LHCN-M2 (cell line): ENCODE measurements at places on chromosomes 3 and 15. TPM values are rescaled to one million over a fixed set of nuclear protein-coding genes. Genes with fewer than 3 reads are reported as not detected.

- no peak for DNase-seq
These were observed 78.9 kb downstream of the ESYT3 start for GRCh38 chr3:138513090-138513843.

- DNase-seq = peak; percentile 11
These were observed 279.4 kb upstream of the TLE3 start for GRCh38 chr15:70376929-70377691.

DNA sequence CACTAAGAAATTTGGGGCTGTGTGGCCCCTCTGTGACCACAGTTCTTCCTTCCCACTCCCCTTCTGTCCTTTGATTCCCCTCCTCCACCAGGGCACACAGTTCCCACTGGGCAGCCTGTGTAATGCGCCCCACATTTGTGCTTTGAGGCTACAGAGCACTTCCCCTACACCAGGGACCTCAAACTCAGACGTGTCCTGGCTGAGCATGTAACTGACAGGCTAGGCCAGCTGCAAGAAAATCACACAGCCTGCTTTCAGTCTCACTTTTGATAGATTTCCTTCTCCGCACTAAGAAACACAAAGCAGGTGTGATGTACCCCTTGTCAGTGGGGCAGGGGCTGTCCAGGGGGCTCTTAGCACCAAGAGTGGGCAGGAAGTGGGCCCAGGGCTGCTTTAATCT is 29.6 kb downstream of the PRKCD start:
- DNase-seq = no peak

DNA sequence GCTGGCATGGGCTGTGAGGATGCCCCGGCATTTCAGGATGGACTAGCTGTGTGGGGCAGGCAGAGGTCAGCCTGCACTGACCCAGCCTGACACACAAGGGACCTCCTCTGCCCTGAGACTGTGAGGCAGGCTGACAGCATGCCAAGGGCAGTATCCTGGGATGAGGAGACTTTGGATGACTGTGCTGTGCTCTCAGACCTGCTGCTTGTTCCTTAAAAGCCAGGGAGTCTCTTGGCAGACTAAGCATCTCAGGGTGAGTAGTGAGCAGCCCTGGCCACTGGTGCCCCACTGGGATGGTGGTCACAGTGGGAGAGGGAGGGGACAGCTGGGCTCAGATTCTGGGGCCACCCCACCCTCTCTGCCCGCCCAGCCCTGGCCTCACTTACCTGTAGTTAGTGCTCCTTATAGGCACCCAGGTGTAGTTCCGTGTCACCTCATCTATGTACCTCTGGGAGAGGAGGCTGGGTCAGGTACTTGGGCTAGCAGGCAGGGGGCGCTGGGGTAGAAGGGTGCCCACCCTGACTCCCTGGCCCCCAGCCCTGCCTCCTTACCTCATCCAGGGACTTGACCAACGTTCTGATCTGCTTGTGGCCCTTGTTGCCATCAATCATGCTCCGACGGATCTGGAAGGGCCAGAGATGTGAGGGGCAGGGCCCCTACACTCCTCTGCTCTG is 16.1 kb upstream of the TMEM115 start:
- DNase-seq = no peak

- DNase-seq = no peak
These were observed 22.5 kb upstream of the HDAC11 start for GRCh38 chr3:13457593-13457992.

CELSR3 gene
- total RNA-seq = 4.3 and 4.5 TPM in 2 replicates

SLC28A1 gene
- not detected in 2 replicates for total RNA-seq
